ENCODE measurements at places on chromosomes 1 and 21. TPM values are rescaled to one million over a fixed set of nuclear protein-coding genes. Genes with fewer than 3 reads are reported as not detected.

DNA sequence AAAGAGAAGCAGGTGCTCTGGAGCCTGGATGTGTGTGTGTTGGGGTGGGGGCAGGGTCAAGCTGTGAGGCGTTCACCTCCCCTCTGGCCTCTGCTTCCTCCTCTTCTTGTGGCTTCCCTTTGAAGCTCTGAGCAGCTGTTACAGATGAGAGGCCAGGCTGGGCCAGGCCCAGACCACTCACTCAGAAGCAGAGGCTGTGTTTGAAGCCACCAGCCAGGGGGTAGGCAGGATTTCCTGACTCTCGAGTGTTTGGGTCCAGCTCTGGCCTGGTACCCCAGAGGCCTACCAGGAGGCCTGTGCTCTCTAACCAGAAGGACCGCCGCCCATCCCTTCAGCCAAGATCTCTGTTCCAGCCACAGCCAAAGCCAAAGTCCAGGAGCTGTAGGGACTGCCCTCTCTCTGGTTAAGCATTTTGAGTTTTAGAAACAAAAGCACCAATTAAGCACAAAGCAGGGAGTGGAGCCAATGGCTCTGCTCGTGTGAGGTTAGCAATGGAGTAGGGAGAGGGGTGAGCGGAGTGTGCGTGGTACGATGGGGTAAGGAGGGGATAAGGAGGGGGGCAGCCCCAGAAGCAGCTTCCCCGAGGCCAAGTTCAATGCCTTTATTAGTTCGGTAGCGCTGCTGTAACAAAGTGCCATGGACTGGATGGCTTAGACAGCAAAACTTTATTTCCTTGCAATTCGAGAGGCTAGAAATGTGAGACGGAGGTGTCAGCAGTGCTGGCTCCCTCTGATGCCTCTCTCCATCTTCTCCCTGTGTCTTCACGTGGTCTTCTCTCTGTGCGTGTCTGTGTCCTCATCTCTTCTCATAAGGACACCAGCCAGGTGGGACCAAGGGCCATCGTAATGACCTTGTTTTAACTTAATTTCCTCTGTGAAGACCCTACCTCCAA, 20.5 kb downstream of the RCSD1 start:
- DNase-seq, result no peak

DNA sequence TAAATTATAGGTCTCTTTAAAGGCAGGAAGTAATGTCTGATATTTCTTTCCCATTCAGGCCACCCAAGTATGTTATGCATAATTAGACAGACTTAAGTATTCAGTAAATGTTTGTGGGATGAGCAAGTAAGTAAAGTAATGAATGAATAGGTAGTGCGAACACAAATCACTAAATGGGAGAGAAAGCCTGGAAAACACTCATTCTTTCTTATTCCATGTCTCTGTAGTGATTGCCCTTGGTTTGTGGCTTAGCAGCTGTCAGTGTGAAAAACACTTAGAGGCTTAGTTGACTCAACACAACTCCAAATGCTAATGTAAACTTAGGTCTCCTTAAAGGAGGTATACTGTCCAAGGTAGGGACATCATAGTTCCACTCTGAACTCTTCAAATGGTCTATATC, 182.5 kb downstream of the ZC3H11B start:
- no peak for DNase-seq

- DNase-seq, result no peak
These were observed 13.6 kb downstream of the THAP3 start for GRCh38 chr1:6638226-6638625.

GRCh38 chr1:150981805-150982712, at the start of gene ANXA9:
Gene ANXA9, plus strand, starts transcription at chr1:150982292. Its CDS starts 814 bp downstream, at chr1:150983106.
- no peak for DNase-seq

Gene AIRE
- total RNA-seq, result not detected

Measured in Panc1 (cell line).